ENCODE measurements at places on chromosomes 6 and 20.

GRCh38 chr20:1207293-1207878 lies 4.1 kb downstream of the C20orf202 start:
- DNase-seq = no peak

DNA sequence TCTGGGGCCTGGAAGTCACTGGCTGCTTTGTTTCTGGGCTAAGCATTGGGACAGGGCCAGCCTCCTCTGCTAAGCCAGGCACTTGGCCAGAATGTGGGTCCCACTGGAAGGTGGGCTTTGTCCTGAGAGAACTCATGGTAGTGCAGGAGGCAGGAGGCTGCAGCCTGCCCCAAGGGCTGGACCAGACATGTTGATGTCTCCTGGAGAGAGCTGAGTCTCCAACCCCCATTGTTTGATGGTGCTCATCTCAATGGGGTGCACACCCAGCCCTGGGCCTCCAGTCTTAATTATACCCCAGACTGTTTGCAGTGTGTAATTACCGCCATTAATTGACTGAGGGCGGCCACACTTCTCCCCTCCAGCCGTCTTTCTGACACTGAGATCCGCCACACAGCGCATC lies 220.5 kb upstream of the PMEPA1 start:
- no peak for DNase-seq

DNA sequence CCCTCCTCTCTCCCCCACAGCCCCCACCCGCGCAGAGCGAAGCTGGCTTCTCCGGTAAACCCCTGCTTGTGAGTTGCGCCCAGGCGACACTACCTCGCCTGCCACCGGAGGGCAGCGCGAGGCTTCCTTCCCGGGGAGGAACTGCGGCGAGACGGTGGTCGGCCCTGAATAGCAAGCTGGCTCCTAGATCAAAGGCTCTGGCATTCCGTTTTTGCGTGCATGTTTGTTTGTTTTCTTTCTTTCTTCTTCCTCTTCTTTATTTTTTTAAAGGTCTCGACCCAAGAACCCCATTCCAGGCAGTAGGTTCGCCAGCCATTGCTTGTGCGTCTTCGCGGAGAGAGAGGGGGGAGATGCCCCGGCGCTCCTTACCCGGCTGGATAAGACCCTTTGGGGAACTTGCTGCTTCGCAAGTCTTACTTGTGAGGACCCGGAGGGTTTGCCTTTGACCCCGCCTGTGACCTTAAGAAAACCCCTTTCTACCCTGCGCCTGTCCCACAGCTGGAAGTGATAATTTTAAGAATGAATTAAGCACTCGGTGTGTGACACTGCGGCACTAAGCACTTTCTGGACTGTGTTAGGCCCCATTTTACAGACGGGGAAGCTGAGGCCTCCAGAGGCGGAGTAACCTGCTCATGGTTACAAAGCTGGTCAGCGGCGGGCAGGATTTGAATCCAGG lies 92.7 kb upstream of the SIRPA start:
- peak; percentile 64 for DNase-seq

DNA sequence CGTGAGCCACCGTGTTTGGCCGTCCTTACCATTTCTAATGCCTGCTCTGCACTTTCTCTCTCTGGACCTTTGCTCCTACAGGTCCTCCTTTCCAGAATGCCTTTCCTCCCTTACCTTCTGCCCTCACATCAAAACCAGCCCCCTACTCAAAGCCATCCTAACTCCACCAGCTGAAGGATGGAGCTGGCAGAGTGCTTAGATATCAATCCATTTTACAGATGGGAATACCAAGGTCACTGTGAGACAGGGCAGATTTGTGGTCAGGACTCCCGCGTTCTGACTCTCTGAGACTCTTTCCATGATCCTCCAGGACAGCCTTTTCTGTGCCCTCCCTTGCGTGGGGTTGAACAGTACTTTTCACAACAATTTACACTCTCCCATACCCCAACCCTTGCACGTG lies 41.7 kb upstream of the SCRT2 start:
- no peak for DNase-seq

GRCh38 chr20:58094160-58094559 lies 134.3 kb downstream of the ANKRD60 start:
- no peak for DNase-seq
